ENCODE measurements at places on chromosomes 6 and 20.
A peak's percentile ranks its signal among the peaks of the same experiment; 100 is the strongest.

DNA sequence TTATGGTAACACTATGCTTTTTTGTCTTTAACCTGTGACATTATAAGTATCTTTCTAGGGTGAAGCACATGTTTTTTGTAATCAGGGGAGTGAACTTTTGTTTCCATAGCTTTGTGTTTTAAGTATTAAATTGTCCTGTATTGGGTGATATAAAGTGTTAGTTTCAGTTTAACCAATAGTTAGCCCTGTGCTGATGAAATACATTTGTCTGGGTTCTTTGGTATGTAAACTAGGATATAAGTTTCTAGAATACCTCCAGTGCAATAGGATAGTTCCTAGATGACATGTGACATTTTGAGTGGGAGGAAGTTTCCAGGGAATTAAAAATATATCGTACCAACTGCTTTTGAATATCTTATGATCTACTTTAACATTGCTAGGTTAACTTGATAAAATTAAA is 611.0 kb upstream of the MARCKS start:
- DNase-seq, result no peak

DNA sequence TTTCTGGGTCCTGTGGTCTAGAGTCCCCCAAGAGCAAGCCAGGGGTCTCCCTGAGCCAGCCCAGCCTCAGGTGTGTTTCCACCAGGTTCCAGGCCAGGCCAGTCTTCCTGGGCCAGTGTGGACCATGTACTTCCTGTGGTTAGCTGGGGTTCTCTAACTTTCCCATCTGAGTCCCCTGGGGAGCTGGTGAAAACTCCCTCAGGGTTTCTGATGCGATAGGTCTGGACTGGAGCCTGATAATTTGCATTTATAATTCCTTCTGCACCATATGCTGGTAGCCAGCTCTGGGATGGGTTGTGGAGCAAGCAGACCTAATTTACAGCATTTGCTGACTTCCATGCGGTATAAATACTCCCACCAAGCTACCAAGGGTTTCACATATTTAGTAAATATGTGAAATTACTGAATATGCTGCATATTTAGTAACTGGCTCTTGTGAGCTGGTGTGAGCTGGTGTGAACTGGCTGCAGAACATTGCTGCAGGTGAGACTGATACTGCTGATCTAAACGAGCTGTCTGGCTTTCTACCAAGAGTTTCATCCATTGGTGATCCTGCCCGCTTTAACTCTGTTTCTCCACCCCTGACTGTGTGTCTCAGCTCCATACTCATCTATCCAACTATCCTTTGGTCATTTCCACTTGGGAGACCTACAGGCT is 62.6 kb downstream of the RIN2 start:
- peak; percentile 9 for DNase-seq

GRCh38 chr6:11153447-11153846 is 41.9 kb upstream of the ERVFRD-1 start:
- DNase-seq, result no peak

DNA sequence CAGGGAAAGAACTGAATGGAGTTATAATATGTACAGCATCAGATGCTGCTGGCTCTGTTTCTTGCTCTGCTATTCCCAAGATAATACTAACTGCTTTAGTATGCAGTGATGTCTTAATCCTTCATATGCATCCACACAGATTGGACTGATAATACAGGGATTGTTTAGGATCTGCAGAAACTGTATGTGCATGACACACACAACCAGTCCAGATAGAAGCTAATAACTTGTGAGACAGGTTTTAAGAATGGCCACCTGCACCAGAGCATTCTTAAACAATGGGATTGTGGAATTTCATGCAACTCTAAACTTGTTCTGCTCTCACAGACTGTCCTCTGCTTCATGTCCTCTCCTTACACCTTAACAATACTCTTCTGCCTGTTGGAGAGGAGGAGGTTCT is 90.9 kb downstream of the SPTLC3 start:
- DNase-seq, result no peak

GRCh38 chr6:143961886-143962878 is 45.9 kb downstream of the PLAGL1 start:
- DNase-seq, result no peak

GRCh38 chr6:27786048-27786447 is 126.1 kb downstream of the OR2B2 start:
- DNase-seq, result no peak

DNA sequence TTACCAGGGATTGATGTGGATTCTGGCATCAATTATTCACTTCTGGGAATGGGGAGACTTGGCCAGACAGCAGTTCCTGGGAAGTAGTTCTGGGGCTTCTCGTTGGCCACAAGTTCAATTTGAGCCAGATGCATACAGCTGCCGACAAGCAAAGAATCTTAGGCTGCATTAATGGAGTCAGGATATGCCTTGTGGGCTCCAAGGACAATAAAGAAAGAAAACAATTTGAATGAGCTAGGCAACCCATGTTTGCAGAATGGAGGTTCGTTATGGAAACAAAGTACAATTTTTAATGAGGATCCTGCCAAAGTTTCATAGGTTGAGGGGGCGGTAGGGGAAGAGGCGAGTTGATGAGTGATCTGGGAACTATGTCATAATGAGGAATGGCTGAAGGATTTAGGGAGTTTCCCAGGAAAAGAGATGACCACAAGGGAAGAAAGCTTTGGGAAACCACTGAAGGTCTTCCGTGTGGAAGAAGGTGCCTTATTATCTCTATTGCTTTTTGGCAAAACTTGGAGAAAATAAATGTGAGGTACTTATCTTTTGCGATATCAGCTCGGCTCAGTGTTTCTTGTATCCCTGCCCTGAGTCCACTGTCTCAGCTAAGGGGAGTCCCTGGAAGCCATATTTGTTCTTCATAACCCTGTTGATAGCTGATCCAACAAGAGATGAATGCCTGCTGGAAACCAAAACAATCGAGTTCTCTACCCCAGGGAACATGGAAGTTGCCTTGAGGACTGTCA is 181.0 kb upstream of the ZNF217 start:
- DNase-seq, result no peak

DNA sequence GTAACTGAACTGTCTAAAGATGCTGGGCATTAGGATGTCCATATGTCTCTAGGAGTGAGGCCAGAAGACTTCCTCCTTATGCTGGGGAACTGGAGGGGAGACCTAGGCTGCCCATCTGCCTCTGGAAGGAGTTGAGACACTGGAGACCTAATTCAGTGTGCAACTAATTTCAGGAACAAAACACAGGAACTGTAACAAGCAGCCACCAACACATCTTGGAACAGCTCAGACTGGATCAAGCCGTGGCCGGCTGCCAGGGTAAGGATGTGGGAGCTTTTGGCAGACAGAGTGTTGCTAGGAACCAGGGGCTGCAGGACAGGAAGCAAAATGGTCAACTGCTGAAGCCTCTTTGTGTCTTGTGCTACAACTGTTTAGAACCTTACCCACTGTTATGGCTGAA is 16.4 kb upstream of the MAS1 start:
- DNase-seq, result peak; percentile 2
